Right atrium auricular region (tissue), 2 donors: ENCODE measurements at places on chromosomes 16 and 17. TPM values are rescaled to one million over a fixed set of nuclear protein-coding genes. Genes with fewer than 3 reads are reported as not detected.

GRCh38 chr16:19601083-19601976, 45.8 kb downstream of the VPS35L start:
- H3K4me1 ChIP-seq, result no peaks in the 10 kb centered on the region
- DNase-seq, result no peak
- peaks cover 14% of the 10 kb centered on the region for H3K36me3 ChIP-seq
- no peak overlapping the region for H3K4me3 ChIP-seq

GRCh38 chr17:44202756-44203155, 3.1 kb upstream of the ATXN7L3 start:
- H3K4me1 ChIP-seq, result peaks cover 37% of the 10 kb centered on the region
- no peak for DNase-seq
- peaks cover 15% of the 10 kb centered on the region for H3K36me3 ChIP-seq
- H3K4me3 ChIP-seq, result no peak overlapping the region
- H3K27me3 ChIP-seq, result no peaks in the 10 kb centered on the region

CSH2 gene
- not detected for total RNA-seq

- no peak overlapping the region for H3K4me3 ChIP-seq
- H3K27ac ChIP-seq, result no peak overlapping the region
- no peak for DNase-seq
- no peaks in the 10 kb centered on the region for H3K4me1 ChIP-seq
Measured at GRCh38 chr16:74071996-74072535, 224.5 kb upstream of the PSMD7 start.

DNA sequence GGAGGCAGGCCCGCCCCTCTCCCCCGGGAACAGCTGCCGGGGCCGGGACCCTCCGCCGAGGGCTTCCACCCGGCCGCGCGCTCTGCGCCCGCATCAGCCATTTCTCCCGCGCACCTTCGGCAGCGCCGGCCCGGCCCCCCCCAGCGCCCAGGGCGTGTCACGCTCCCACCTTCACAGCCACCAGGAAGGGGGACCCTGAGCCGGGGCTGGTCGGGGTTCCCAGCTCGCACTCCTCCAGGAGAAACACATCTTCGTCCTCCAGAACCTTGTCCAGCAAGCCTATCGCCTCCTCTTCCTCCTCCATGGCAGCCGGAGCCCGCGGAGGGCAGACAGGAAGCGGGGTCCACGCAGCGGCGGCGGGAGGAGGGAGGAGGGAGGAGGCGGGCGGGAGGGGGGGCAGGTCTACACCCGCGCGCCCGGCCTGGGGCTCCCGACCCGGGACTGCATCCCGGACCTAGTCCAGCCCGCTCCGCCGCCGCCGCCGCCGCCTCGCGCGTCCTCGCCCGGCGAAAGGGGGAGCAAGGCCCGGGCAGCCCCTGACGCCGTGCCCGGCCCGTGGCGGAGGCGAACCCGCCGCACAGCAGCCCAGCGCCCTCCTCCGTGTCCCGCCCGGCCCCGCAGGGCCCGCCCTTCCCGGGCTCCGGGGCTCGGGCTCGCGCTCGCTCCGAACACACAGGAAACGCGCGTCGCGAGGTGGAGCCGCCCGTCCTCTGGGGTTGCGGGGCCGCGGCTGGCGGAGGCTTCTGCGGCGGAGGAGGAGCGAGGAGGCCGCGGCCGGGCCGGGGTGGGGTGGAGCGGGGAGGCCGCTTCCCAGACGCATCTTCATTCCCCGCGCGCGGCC, 70.8 kb downstream of the ABR start:
- peak overlapping the region; percentile 95 for H3K27ac ChIP-seq
- H3K4me3 ChIP-seq, result peak overlapping the region; percentile 69
- no peaks in the 10 kb centered on the region for H3K27me3 ChIP-seq

GP2 gene
- not detected for total RNA-seq

STARD3 gene
- 22.2 TPM for total RNA-seq
